ENCODE measurements at places on chromosomes 2 and 18.

GRCh38 chr2:112108178-112108832 is 29.9 kb upstream of the FBLN7 start:
- DNase-seq = no peak

GRCh38 chr2:207215308-207215707 is 49.6 kb upstream of the KLF7 start:
- DNase-seq = no peak

DNA sequence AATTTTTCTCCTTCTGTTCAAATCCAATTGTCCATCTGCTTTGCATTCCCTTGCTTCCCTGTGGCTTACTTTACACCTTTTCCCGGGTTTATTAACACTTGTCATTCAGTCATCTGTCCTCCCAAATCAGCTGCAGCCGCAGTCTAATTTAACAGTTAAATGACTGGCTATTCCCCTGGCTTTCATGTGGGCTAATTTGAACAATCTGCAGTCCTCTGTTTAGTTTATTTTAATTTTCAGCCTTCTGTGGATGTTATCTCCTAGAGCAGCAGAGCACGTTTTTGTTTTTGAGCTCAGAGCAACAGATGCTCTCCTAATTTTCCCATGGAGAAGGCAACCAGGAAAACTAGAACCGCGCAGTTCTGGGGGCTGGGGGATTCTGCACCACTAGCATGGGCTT is 55.0 kb downstream of the MEP1B start:
- no peak for DNase-seq

DNA sequence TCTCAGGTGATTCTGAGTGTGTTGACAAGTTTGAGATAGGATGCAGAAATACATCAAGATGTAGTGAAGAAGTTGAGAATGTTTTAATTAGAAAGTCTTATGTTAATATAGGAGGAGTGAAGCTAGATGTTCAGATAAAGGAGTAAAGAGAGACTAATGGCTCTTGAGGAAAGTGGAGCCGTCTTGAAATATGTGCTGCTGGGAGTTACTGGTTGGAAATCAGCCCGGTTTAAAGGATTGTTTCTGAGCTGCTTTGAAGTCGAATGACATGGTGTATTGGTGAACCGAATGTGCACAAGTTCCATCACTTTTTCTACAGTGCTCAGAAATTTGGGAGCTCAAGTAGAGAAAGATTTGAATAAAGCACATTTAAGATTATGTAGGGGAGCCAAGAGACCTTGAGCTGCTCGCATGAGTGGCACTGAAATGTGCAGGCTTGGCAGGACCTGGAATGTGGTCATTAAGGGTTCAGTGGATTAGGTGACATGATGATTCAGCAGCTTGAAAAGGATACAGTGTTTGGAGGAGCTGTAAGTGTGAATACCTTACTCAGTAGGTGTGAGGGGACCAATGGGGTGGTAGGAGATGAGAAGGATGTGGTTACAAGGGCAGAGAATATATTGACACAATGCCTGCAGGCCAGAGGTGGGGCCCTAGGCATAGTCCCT is 68.6 kb downstream of the CAB39 start:
- DNase-seq = no peak

- DNase-seq = no peak
These were observed 861 bp upstream of the KLHL23 start for GRCh38 chr2:169732583-169733358.

- no peak for DNase-seq
These were observed 39.4 kb downstream of the AGFG1 start for GRCh38 chr2:227511239-227511930.

DNA sequence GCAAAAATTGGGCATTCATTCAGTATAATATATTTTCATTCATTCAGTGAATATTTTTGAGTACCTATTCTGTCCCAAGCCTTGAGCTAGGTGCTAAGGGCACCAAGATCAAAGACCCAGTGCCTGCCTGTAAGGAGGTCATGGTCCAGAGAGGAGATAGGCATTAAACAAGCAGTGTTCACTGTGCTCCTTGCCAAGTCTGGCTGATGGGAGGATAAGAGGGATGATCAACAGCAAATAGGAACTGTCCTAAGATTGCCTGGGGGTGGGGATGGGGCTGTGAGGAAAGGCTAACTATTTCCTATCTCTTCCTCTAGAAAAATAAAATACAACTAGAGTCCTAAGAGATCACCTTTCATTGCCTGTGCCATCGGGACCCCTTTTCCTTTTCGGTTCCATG is 60.4 kb downstream of the SETBP1 start:
- DNase-seq = no peak
